Left lung (tissue), 14 donors: ENCODE measurements at places on chromosomes 1 and 21. TPM values are rescaled to one million over a fixed set of nuclear protein-coding genes. Genes with fewer than 3 reads are reported as not detected.

Gene TAGLN2
- 617 TPM for total RNA-seq

Gene PDZK1IP1
- total RNA-seq: 54.0 TPM

Gene PGBD5
- 10.1 TPM for total RNA-seq

Gene PROK1
- not detected for total RNA-seq

Gene G0S2
- total RNA-seq: 10.6 TPM

Gene UQCRHL
- total RNA-seq: 1.2 TPM

Gene OR10Z1
- total RNA-seq: not detected

Gene SEMA4A
- total RNA-seq: 41.3 TPM

DNA sequence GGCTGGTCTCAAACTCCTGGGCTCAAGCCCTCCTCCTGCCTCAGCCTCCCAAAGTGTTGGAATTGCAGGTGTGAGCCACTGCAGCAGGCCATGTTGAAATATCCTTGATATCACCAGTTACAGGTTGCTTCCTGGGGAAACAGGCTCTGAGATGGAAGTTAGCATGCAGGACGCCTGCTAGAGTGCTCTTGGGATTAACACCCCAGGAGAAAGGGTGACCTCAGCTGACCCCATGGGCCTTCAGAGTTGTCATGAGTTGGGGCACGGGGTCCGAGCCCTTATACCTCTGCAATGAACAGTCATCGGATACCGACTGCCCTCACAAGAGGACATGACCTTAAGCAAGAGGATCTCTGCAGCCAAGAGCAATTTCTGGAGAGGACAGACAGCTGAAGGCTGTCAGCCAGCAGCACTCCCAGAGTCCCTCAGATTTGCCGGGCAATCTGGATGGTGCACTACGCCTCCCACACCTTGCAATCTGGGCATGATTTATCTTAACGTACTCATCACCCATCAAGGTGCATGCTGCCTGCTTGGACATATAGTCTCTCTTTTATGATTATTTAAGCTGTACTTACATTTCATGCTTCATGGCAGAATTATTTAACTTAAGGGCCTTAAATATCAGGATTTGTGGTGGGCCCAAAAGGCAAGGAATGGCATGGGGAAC lies 134.6 kb downstream of the ADSS2 start:
- H3K27ac ChIP-seq: no peak overlapping the region
- H3K4me1 ChIP-seq: peaks cover under 1% of the 10 kb centered on the region
- no peaks in the 10 kb centered on the region for H3K27me3 ChIP-seq
- H3K4me3 ChIP-seq: no peak overlapping the region
- H3K36me3 ChIP-seq: no peaks in the 10 kb centered on the region

- no peaks in the 10 kb centered on the region for H3K27me3 ChIP-seq
- H3K4me1 ChIP-seq: no peaks in the 10 kb centered on the region
- H3K27ac ChIP-seq: no peak overlapping the region
- H3K36me3 ChIP-seq: no peaks in the 10 kb centered on the region
- H3K4me3 ChIP-seq: no peak overlapping the region
These were observed 131.2 kb downstream of the URB2 start for GRCh38 chr1:229757226-229757625.

DNA sequence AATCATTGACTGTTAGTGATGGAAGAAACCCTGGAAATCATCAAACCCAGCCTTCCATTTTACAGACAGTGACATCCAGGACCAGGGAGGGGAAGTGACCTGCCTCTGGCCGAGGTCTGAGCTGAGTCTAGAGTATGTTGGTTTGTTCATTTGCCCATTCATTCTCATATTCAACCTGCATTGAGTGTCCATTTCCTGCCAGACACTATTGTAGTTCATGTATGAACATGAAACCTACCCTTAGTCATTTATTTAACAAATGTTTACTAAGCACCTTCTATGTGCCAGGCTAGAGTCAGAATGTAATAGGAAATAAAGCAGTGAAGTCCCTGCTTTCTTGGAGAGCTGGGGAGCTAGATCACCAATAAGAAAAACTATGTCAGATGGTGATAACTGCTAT lies 51.3 kb downstream of the KCND3 start:
- peaks cover 4% of the 10 kb centered on the region for H3K27me3 ChIP-seq
- no peaks in the 10 kb centered on the region for H3K36me3 ChIP-seq
- H3K4me1 ChIP-seq: no peaks in the 10 kb centered on the region
- DNase-seq: no peak
- no peak overlapping the region for H3K4me3 ChIP-seq

GRCh38 chr21:34679051-34679450 lies 10.3 kb downstream of the CLIC6 start:
- no peaks in the 10 kb centered on the region for H3K27me3 ChIP-seq
- H3K27ac ChIP-seq: no peak overlapping the region
- DNase-seq: no peak
- H3K36me3 ChIP-seq: no peaks in the 10 kb centered on the region
- H3K4me1 ChIP-seq: no peaks in the 10 kb centered on the region
- H3K4me3 ChIP-seq: no peak overlapping the region

- H3K27ac ChIP-seq: no peak overlapping the region
- no peak for DNase-seq
- H3K27me3 ChIP-seq: no peaks in the 10 kb centered on the region
- no peaks in the 10 kb centered on the region for H3K4me1 ChIP-seq
- no peaks in the 10 kb centered on the region for H3K36me3 ChIP-seq
- no peak overlapping the region for H3K4me3 ChIP-seq
These were observed 13.0 kb downstream of the PTPRC start for GRCh38 chr1:198651650-198652400.

- no peaks in the 10 kb centered on the region for H3K27me3 ChIP-seq
- no peaks in the 10 kb centered on the region for H3K4me1 ChIP-seq
- no peak overlapping the region for H3K27ac ChIP-seq
- H3K4me3 ChIP-seq: no peak overlapping the region
- no peak for DNase-seq
These were observed 130.6 kb downstream of the LIPI start for GRCh38 chr21:14080040-14080763.

GRCh38 chr21:37986751-37987399 lies 70.6 kb upstream of the KCNJ6 start:
- no peak overlapping the region for H3K27ac ChIP-seq
- H3K4me3 ChIP-seq: no peak overlapping the region
- H3K27me3 ChIP-seq: peaks cover 40% of the 10 kb centered on the region

DNA sequence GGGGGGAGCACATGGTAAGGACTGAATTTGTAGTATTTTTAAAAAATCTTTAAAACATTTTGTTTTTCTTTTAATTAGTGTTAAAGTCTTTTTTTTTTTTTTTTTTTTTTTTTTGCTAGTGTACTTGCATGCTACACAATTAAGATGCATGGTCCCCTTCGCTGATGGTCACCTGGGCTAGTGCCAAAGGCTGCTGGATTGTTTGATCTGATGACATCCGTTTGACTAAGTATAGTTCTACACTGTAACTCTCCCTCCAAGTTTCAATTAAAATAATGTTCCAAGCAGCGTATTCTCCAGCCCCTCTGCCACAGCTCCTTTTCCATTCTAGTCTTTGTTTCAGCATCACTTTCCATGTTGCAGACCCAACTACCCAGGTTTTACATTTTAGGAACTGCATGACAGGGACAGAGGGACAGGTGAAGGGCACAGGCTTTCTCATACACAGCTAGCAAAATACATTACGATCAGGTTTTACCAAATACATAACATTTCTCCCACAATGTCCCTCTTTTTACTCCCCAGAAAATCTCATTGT lies 852 bp upstream of the RAVER2 start:
- no peak overlapping the region for H3K27ac ChIP-seq
- no peaks in the 10 kb centered on the region for H3K36me3 ChIP-seq
- no peaks in the 10 kb centered on the region for H3K27me3 ChIP-seq

- no peak overlapping the region for H3K27ac ChIP-seq
- no peak overlapping the region for H3K4me3 ChIP-seq
- no peaks in the 10 kb centered on the region for H3K27me3 ChIP-seq
- no peaks in the 10 kb centered on the region for H3K4me1 ChIP-seq
- no peaks in the 10 kb centered on the region for H3K36me3 ChIP-seq
- DNase-seq: no peak
These were observed 142.1 kb downstream of the NEGR1 start for GRCh38 chr1:72140222-72140621.

- no peaks in the 10 kb centered on the region for H3K27me3 ChIP-seq
- H3K27ac ChIP-seq: no peak overlapping the region
- no peak overlapping the region for H3K4me3 ChIP-seq
- DNase-seq: no peak
- H3K36me3 ChIP-seq: no peaks in the 10 kb centered on the region
These were observed 164.5 kb downstream of the GRIK3 start for GRCh38 chr1:36869826-36870225.

DNA sequence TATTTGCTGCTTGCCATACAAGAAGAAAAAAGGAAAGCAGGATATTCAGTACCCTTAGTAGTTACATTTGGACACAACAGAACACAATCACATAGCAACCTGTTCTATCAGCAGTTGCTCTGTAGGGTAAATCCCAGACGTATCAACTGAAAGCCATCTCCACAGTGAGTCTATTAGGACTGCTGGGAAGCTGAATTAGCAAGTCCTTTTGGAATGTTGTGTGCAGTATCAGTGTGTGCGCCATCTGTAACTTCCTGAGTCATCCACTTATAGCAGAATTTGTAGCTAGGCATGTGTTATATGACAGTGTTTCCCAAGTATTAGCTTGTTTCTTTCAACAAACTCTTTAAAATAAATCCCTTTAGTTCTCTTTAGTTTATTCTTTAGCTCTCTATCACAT lies 21.3 kb downstream of the CCDC30 start:
- H3K27me3 ChIP-seq: no peaks in the 10 kb centered on the region
- H3K4me3 ChIP-seq: no peak overlapping the region
- H3K27ac ChIP-seq: no peak overlapping the region

DNA sequence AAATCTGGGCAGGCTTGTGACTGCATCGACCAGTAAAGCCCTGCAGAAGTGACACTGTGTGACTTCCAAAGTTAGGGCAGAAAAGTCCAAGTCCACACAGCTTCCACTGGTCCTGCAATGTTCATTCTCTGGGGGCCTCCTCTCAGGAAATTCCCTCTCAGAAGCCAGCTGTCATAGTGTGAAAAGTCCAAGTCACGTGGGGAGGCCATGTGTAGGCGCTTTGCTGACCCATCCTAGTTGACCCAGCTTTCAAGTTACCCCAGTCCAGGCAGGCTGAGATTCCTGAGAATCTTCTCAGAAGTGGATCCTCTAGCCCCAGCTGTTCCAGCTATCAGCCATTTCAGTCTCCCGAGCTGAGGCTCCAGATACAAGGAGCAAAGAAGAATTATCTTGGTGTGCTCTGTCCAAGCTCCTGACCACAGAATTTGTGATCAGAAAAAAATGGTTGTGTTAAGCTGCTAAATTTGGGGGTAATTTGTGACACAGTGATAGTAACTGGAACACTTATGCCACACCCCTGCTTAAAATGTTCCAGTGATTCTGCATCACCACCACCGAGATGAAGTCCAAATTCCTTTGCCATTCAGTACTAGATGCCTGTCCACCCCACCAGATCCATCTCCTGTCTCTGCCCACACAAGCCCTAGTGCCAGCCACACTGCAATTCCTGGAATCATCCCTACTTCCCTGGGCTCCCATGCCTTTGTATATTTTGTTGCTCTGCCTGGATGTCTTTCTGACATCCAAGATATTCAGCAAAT lies 2.5 kb upstream of the STUM start:
- H3K36me3 ChIP-seq: no peaks in the 10 kb centered on the region
- no peak overlapping the region for H3K4me3 ChIP-seq
- peaks cover 51% of the 10 kb centered on the region for H3K27me3 ChIP-seq
- peaks cover 16% of the 10 kb centered on the region for H3K4me1 ChIP-seq
- H3K27ac ChIP-seq: no peak overlapping the region

DNA sequence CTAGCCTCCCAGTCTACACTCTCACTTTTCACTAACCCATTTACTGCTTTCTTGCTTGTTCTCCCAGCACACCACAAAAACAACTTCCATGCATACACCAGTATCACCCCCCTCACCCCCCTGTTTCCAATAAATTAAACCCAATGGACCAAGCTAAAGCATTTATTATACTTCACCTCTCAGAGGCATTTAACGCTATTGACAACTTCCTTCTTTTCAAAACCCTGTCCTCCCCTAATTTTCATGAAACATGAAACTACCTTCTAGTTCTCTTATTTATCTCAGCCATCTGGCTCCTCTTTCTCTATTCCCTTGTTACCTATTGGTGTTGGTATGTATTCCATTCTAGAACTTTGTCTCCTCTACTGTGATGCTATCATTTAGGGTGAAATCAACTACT lies 32.3 kb downstream of the PTPRC start:
- no peak for DNase-seq
- H3K36me3 ChIP-seq: no peaks in the 10 kb centered on the region
- no peak overlapping the region for H3K27ac ChIP-seq
- H3K4me1 ChIP-seq: peaks cover 66% of the 10 kb centered on the region

DNA sequence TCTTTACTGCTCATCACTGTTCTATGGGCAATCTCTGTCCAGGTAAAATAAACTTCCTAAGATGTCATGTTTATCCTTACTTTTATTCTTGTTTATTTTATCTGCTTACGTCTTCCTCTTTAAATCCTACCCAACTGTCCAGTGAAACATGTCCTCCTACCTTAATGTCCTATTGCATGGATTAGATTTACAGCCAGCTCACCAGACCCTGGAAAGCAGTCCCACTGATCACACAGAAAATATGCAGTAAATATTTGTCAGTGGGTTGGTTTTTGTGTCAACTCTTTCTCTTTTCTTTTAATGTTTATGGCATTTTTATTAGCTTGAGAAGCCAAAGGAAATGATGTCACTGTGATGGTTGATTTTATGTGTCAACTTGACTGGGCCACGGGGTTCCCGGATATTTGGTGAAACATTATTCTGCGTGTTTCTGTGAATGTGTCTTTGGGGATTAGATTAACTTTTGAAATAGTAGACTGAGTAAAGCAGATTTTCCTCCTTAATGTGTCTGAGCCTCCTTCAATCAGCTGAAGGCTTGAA lies 258.3 kb downstream of the SRGAP2C start:
- no peak for DNase-seq
- no peaks in the 10 kb centered on the region for H3K27me3 ChIP-seq
- H3K4me3 ChIP-seq: no peak overlapping the region
- no peaks in the 10 kb centered on the region for H3K36me3 ChIP-seq
- no peaks in the 10 kb centered on the region for H3K4me1 ChIP-seq
- no peak overlapping the region for H3K27ac ChIP-seq

DNA sequence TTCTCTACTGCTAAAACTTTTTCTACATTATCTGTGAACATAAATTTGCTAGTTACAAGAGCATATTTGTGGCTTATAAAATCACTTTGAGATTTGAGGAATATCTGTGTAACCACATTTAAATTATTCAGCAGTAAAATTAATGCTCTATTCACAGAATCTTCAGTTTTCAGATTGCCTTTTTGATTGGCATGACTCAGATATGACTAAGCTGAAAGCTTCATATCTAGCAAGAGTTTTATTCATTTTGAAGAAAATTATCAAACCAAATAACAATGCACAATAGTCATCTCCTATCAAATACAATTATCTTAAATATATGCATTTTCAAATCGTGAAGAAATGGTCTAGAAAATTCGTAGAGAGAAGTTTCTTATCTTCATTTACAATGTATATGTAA lies 1498.2 kb upstream of the B3GALT2 start:
- H3K27ac ChIP-seq: no peak overlapping the region
- H3K27me3 ChIP-seq: no peaks in the 10 kb centered on the region
- DNase-seq: no peak
- H3K4me3 ChIP-seq: no peak overlapping the region
- H3K4me1 ChIP-seq: no peaks in the 10 kb centered on the region
